ENCODE measurements at places on chromosomes 1 and 21.
A peak's percentile ranks its signal among the peaks of the same experiment; 100 is the strongest.

DNA sequence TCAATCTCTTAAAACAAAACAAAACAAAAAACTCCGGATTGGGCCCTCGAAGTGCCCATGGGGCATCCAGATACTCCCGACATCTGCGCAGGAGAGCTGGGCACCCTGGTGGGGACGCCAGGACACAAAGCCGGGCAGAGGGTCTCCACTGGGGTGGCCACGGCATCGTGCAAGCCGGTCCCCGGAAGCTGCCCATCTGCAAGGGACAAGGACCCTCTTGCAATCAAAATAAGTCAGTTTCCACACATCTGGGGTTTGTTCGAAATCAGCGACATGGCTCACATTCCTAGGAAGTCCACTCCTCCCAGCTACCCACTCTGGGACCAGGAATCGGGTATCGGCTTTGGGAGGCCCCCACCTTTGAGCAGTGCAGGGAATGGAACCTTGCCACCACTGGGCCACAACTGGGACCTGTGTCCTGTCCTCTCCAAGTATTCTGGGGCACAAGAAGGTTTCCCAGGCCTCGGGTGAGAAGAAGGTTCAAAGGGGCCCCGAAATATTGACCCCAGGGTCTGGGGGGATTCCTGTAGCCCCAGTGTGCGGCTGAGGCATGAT, 4.6 kb upstream of the PRDM16 start:
- DNase-seq, result no peak

GRCh38 chr21:45228171-45228641, 59.5 kb downstream of the POFUT2 start:
- DNase-seq, result no peak

GRCh38 chr1:231011963-231012362, 28.1 kb downstream of the FAM89A start:
- no peak for DNase-seq

DNA sequence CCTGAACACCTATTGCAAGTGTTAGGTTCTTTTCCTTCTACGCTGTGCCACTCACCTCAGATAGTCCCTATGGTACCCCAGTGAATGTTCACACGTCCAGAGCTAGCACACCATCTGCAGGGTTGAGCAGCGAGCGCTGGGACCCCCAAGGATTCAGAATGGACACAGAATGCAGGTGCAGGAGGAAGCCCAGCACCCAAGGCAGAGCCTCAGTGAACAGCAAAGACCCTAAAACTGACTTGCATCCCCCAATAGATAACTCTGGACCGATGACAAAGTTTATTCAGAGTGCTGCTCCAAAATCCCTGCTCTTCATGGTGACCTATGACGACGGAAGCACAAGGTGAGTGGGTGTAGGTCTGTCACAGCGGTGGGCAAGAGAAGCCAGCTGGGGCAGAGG, 15.1 kb upstream of the MX2 start:
- no peak for DNase-seq

GRCh38 chr1:236287356-236287755, 5.6 kb upstream of the ERO1B start:
- no peak for DNase-seq

GRCh38 chr1:115112496-115113375, 23.4 kb upstream of the TSPAN2 start:
- DNase-seq, result no peak

DNA sequence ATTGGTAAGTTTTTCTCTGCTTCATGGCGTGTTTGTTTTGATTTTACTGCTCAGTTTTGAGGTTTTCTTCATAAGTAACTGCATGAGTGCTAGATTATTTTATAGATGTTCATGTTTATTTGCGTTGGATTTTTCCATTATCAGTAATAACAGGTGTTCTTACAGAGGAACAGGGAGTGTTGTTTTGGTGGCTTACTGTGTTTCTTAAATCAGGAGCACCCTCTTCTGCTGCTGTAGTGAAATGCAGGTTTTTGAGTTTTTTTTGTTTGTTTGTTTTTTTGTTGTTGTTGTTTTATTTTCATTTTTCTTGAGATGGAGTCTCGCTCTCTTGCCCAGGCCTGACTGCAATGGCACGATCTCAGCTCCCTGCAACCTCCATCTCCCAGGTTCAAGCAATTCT, 32.6 kb downstream of the CTBS start:
- no peak for DNase-seq

DNA sequence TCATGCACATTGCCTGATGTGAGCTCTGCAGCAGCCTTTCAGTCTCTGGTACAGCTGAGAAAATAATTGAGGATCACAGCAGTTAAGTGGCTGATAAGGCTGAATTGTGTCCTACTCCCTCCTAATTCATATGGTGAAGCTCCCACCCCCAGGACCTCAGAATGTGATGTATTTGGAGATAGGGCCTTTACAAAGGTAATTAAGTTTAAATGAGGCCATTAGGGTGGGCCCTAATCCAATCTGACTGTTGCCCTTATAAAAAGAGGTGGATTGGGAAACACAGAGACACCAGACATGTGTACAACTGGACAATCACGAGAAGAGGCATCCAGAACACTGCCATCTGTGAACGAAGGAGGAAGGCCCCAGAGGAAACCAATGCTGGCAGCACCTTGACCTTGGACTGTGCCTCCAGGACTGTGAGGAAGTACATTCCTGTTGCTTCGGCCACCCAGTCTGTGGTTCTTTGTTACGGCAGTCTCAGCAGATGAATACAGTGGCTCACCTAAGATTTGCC, 148.1 kb downstream of the TRABD2B start:
- DNase-seq, result no peak

DNA sequence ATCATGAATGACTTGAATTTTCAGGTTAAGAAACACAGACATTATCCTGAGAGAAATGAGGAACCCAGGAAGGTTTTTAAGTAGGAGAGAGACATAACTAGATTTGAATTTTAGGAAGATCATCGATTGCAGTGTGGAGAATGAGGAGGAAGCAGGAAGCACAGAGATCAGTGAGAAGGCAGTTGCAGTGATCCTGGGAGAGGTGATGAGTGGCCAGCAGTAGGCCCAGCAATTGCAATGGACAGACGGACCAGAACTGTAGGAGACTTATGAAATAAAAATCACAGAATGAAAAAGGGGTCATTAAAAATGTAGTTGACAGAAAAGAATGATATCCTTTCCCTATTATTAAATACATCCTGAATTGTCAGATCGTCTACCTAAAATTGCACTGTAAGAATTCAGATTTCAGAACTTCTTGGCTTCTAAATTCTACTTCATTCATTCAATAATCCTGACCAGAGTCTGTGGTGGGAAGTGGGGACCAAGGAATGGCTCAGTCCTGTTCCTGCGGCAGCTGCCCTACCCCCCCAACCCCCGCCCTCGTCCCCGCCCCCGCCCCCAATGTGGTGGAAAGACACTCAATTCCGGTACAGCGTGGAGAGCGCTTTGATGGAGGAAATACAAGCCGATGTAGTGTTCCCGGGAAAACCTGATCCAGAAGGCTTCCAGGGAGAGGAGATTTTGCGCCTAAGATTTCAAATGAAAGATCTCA, 35.1 kb downstream of the SLC2A1 start:
- no peak for DNase-seq

- no peak for DNase-seq
Measured at GRCh38 chr1:220876511-220877376, 2.5 kb upstream of the HLX start.

GRCh38 chr1:214824763-214825162, 221.8 kb downstream of the CENPF start:
- no peak for DNase-seq

DNA sequence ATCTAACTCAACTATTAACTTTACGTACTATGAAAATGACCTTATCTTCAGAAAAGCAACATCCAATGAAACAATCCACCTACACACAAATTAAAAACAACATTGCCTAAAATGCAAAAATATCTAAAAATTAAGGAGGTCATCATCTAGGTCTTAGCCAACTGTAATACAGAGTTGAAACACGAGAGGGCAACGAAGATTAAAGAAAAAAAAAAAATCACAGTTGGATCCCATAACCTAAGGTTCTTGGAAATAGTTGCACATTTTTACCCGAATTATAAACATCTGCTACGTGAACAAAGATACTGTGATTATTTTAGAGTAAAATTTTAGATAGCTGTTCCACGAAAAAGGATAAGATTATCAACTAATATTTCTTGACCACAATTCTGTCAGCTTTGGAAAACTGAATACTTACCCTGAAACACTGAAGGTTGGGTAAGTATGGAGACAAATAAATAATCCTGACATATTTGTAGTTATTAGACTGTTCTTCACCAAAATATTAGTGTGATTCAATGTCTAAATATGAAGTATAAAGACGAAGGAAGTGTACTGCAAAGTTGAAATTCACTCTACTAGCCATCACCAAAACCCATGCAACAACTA, 88.0 kb upstream of the AK4 start:
- peak; percentile 39 for DNase-seq

DNA sequence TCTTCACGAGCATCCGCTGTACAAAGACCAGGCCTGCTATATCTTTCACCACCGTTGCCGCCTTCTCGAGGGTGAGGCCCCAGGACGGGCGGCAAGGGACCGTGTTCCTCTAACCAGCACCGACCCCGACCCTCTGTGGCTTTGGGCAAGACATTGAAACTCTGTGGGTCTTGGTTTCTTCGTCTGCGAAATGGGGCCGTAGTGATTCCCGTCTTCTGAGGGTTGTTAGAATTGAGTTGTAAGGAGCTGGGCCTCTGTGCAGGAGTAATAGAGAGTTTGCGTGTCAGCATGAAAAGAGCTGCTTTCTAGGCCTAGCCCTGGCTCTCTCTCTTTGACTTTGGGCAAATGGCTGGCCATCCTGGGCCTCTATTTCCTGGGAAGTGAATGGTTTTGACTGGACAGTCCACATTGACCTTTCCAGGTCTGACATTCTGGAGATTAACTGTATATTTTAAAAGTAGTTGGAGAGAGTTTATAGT, 591 bp downstream of the MRPL37 start:
- no peak for DNase-seq

GRCh38 chr1:86933051-86933450, 18.6 kb downstream of the HS2ST1 start:
- DNase-seq, result no peak

DNA sequence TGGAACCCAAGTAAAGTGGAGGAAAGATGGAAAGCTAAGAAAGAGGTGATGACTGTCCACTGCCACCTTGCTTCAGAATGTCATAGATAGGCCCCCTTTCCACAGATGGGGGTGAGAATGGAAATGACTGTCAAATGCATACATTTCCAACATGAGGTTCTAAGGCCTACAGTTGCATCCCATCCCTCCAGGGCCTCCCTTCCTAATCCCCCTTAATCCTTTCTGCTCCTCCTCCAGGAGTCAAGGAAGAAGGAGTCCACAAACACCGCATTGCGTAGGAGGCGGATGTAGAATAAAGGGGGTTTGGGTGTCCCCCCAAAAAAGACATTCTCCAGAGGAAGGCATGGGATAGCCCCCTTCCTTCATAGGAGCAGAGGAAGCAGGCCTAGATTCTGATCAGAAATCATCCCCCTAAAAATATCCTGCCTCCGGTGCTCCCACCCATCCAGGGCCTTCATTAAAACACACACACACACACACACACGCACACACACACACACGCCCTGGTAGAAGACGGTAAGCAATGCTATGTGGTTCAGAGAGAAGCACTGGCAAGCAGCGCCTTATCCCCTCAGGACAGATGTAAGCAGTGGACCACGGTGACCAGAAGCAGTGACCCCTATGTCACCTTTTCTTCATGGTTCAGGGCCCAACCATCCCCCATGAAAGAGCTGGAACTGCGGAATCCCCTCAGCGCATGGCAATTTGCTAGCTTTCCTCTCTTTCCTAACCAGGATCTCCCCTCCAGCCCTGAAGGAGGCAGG, 2.0 kb downstream of the SV2A start:
- no peak for DNase-seq

DNA sequence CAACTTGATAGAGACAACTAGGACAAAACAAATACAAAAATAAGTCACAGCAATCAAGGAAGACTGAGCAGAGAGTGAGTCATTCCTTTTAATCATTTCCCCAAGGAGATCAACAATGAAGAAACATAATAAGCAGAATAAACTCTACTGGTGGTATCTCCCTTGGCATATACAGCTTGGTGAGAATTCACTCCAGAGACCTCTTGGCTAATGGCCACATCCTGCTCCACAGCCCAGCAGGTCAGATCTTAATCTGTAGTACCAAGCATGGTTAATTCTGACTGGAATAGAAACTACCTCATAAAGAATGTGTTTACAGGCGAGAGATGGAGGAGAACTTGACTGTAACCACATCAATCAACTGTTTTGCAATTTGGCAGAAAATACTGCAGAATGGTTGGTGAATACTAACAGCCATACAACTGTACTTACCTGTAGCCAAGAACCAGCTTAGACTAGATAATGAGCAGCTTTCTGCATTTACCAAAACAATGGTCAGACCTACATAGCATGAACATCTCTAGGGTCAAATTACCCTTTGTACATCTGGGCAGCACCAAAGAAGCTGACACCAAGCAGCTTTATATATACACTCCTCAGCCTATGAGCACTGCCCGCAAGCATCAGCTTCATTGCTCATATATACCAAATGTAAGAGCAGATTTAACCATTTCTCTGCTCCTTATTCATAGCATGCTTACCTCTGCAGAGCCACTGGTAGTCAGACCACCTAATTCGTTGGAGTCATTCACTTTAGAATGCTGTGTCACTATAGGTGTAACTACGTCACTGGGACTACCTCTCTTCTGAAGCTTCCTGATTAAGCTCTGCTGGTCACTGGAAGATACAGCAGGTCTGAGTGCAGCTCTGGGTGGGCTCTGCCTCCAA, 51.0 kb downstream of the KIAA0319L start:
- no peak for DNase-seq

- DNase-seq, result no peak
Measured at GRCh38 chr1:89147678-89148658, 22.1 kb upstream of the GBP2 start.

DNA sequence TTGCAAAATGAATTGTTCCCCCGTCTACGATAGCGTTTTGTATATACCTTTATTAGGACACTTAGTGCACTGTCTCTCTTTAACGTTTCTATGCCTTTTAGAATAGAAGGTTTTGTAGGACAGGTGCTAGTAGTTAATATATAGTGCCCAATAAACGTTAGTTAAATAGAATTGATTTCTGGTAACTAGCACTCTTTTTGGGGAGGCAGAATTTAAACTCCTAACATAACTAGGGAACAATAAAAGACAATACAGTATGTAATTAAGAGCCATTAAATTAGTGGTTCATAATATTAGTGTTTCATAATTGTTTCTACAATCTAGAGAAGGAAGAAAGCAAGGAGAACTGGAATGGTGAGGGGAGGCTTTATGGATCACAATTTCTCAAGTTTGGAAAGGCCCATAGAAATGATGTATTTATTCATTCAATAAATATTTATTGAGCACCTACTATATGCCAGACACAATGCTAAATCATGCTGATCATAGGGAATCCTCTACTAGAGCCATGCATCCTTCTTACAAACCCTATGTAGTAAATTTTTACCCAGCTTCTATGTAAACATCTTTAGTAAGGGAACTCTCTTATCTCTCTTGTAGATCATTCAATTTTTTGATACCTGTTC, 742 bp downstream of the POLR3GL start:
- DNase-seq, result no peak

All from germinal center (tissue), 1 donor.